Activated CD8-positive, alpha-beta memory T cell treated with anti-CD3 and anti-CD28 coated beads, Interleukin-2, amount 50 U/mL, for 48 hours (primary cell): ENCODE measurements at places on chromosomes 7 and 10.
A peak's percentile ranks its signal among the peaks of the same experiment; 100 is the strongest.

- DNase-seq = no peak
These were observed 85.3 kb downstream of the PIP4K2A start for GRCh38 chr10:22629126-22629525.

GRCh38 chr10:42977032-42977416 lies 99.8 kb upstream of the RET start:
- DNase-seq = peak; percentile 38

GRCh38 chr7:38292442-38292841 lies 19.0 kb upstream of the TARP start:
- DNase-seq = no peak

GRCh38 chr7:885893-886625 lies 9.7 kb downstream of the GET4 start:
- no peak for DNase-seq

DNA sequence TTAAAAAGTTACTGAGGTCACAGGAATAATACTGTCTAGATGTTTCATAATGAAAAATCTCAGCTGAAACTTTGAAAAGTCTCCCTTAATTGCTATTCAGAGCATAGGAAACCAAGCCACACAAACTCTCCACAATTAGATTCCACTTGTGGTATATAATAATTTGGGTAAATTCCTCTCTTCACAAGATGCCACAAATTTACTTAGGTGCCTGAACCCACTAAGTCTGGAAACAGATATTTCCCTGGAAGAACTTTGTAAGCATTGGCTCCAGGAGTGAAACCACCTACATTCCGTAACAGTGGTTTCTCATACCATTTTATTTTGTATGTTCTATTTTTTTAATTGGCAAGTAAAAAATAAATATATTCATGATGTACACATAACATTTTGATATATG lies 493.4 kb downstream of the SEMA3D start:
- no peak for DNase-seq

- DNase-seq = no peak
These were observed 3.4 kb downstream of the TRIM8 start for GRCh38 chr10:102647443-102648268.

- no peak for DNase-seq
These were observed 20.0 kb downstream of the VSIR start for GRCh38 chr10:71753091-71753959.

DNA sequence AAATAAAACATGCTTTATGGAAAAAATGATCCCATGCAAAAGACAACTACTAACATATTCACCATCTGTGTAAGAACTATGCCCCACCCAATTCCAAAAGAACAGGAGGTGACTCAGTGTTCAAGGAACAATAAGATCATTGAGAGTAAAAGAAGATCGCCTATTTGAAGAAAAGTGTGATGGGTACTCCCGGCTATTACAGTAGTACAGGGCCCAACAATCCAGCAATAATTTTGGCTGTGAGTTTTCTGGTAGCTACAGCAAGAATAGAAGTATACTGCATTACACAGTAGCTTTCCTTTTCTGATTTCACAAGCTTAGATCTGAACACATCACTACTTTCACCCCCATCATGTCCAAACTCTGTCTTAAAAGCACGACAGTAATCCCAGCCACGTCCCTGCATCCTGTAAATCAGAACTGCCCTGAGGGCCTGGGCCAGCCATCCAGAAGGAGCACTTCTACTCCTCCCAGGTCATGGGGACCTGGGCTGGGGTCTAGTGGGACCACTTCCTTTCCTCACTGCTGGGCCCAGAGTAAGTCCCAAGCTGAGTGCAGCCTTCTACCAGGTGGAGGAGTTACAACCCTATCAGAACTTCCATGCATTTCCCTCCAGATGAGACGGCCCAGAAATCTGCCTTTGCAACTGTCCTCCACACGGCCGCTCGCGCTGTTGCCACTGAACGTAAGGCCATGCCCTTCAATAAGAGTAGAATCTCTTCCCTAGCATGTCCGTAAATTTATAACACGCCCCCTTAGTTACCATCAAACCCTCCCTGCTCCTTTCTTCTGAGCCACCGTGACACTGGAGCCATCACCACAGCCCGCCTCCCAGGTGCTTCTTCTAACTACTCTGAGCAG lies 7.9 kb downstream of the ESYT2 start:
- peak; percentile 59 for DNase-seq

GRCh38 chr7:97697396-97697795 lies 34.5 kb upstream of the TAC1 start:
- no peak for DNase-seq

DNA sequence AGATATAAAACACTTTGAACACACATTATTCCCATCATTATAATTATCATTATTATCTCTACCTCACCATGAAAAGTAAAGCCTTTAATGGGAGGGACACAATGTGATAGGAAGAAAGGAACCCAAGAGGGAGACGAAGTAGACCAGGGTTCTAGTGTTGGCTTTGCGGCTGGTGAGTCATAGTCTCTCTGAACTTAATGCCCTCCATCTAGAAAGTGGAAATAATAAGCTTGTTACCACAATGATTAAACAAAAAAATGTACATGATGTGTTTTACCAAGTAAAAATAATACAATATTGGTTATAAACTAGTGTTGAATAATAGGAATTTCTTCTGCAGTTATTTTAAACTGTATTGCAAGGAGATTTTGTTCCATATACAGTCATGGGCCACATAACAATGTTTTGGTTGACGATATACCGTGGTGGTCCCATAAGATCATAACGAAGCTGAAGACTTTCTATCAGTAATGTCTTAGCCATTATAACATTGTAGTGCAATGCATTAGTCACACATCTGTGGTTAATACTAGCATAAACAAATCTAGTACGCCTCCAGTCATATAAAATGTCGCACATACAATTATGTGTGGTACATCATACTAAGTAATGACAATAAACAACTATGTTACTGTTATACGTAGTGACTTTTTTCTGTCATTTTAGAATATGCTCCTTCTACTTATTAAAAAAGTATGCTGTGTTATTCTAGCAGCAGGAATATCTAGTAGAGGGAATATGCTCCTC lies 450.6 kb upstream of the SORCS1 start:
- DNase-seq = no peak

DNA sequence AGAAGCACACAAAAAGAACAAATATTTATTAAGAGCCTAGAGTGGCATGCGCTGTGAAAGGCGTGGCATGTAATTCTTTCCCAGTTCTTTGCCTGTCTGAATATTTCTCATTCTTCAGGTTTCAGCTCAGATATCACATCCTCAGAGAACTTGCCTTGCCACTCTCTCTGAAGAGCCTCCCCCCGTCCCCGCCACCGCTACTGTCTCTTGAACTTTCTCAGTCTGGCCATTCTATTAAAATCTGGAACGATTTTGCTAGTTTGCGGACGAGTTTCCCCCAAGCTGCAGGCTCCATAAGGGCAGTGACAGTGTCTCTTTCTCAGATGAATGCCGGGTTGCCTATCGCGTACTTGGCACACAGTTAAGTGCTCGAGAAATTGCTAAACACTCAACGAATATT lies 787 bp upstream of the PLEKHA1 start:
- no peak for DNase-seq

DNA sequence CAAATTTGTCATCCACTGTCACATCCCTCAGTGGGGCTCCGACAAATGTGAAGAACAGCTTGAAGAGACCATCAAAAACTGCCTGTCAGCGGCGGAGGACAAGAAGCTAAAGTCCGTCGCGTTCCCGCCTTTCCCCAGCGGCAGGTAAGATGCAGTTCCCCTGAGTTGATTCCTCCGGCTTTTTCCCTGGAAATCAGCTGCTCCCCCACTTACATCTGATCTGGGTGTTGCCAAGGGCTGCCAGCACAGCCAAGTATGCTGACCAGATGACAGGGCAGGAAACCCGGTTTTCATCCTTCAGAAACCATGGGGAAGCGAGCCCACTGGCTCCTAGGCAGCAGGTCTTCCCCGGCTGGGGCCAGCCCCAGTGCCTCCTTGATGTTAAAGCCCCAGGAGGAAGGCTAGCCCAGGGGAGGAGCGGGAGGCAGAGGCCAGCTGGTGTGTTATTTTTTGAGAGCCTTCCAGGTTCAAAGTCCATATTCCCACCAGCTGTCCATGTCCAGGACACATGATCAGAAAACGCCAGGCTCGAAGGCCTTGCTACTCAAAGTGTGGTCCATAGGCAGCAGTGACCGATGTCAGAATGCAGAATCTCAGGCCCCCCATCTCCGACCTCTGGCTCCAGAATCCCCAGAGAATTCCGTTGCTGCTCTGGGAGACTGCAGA lies 23.4 kb downstream of the AIFM2 start:
- DNase-seq = no peak
